ENCODE measurements at places on chromosomes 7 and 10. TPM values are rescaled to one million over a fixed set of nuclear protein-coding genes. Genes with fewer than 3 reads are reported as not detected.

DNA sequence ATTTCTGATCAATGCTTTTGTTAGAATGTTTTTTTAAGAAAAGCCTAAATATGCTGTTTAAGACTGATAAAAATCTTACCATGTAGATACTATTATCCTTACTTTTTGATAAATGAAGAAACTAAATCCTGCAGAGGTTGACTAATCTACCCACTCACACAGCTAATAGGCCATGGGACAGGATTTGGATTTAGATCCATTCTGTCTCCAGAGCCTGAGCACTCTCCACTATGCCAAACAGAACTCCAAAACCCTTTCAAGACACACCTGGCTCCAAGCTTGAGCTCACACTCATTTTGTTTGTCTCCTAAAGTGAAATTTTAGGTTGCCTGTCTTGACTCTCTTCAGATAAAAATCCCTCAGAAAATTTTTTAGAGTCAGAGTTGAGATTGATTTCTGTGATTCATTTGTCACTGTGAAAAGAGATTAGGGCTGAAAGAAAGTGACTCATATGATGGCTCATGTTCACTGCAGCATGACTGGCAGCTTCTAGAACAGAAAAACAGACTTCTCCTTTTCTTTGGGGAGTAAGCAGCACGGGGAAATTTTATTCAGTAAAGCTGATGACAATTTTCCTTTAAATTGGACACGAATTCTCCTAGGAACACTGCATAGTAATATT is 132.3 kb upstream of the POT1 start:
- no peaks in the 10 kb centered on the region for H3K27me3 ChIP-seq
- no peak for DNase-seq
- H3K36me3 ChIP-seq = no peaks in the 10 kb centered on the region
- no peaks in the 10 kb centered on the region for H3K4me1 ChIP-seq
- H3K27ac ChIP-seq = no peak overlapping the region

The CALHM3 gene
- not detected for total RNA-seq

- DNase-seq = no peak
- no peak overlapping the region for H3K27ac ChIP-seq
- H3K4me1 ChIP-seq = no peaks in the 10 kb centered on the region
- no peak overlapping the region for H3K4me3 ChIP-seq
- no peaks in the 10 kb centered on the region for H3K27me3 ChIP-seq
Measured at GRCh38 chr10:60082341-60082740, 176.0 kb upstream of the CCDC6 start.

DNA sequence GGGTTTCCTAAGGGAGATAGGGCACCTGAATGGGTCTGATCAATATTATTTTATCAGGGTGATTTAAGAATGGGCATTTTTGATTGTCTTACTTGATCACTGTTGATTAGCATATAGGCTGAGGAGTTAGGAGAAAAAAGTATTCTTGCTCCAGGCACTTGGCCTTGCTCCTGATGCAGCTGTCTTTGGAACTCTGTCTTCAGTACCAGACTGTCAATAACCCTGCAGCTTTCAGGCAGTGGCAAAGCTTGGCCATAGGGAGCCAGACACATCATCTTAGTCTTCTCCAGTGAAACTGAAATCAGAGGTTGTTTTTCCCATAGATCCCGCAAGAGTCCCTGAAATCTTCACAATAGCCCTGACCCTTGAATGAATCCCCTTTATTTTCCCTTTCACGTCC is 47.2 kb downstream of the EXOC4 start:
- no peak overlapping the region for H3K27ac ChIP-seq
- no peak for DNase-seq
- H3K4me3 ChIP-seq = no peak overlapping the region
- H3K27me3 ChIP-seq = no peaks in the 10 kb centered on the region
- H3K4me1 ChIP-seq = no peaks in the 10 kb centered on the region

DNA sequence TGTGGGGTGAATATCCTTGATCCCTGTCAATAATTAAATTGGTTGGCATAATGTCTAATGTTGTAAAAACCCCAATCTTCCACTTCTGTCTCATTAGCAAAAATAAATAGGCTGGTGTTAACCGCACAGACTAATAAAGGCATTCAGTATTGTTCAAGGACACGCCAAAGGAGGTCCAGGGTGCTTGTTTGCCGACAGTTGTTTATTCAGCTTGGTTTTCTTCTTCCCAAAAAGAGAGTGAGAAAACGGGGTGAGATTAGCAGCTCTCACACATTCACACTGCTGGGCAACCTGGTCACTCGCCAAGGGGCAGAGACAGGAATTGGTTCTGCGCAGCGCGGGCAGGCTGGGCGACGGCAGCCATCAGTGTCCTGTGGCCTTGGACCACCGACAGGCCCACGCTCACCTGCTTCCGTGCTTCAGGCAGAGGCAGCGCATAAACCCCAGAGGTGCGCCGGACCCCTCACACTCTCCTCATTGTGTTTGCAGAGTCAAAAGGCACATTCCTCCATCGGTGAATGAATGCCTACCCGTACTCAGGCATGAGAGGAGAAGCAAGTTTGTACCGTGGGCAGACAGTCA is 26.2 kb upstream of the LMBR1 start:
- no peaks in the 10 kb centered on the region for H3K4me1 ChIP-seq
- H3K27me3 ChIP-seq = no peaks in the 10 kb centered on the region
- H3K36me3 ChIP-seq = no peaks in the 10 kb centered on the region
- DNase-seq = no peak
- no peak overlapping the region for H3K27ac ChIP-seq
- no peak overlapping the region for H3K4me3 ChIP-seq

- no peak for DNase-seq
- H3K27ac ChIP-seq = no peak overlapping the region
- H3K27me3 ChIP-seq = no peaks in the 10 kb centered on the region
- no peaks in the 10 kb centered on the region for H3K36me3 ChIP-seq
- H3K4me3 ChIP-seq = no peak overlapping the region
Measured at GRCh38 chr7:108090791-108091460, 39.2 kb downstream of the LAMB4 start.

The MGAM2 gene
- total RNA-seq = 0.07 TPM

GRCh38 chr10:34504534-34504933 is 310.6 kb downstream of the PARD3 start:
- H3K27ac ChIP-seq = no peak overlapping the region
- no peak for DNase-seq
- H3K4me1 ChIP-seq = no peaks in the 10 kb centered on the region
- H3K4me3 ChIP-seq = no peak overlapping the region

GRCh38 chr7:11747715-11748485 is 84.1 kb downstream of the THSD7A start:
- H3K27me3 ChIP-seq = no peaks in the 10 kb centered on the region
- H3K4me3 ChIP-seq = no peak overlapping the region
- no peaks in the 10 kb centered on the region for H3K36me3 ChIP-seq
- no peaks in the 10 kb centered on the region for H3K4me1 ChIP-seq

- peaks cover 7% of the 10 kb centered on the region for H3K4me1 ChIP-seq
- peak overlapping the region; percentile 70 for H3K27ac ChIP-seq
- peak; percentile 72 for DNase-seq
- H3K36me3 ChIP-seq = no peaks in the 10 kb centered on the region
- H3K4me3 ChIP-seq = peak overlapping the region; percentile 7
Measured at GRCh38 chr10:122149561-122150505, 121.3 kb upstream of the BTBD16 start.

GRCh38 chr10:128210215-128211063 is 84.2 kb upstream of the MKI67 start:
- no peak overlapping the region for H3K27ac ChIP-seq
- peak; percentile 50 for DNase-seq
- no peaks in the 10 kb centered on the region for H3K4me1 ChIP-seq
- no peaks in the 10 kb centered on the region for H3K36me3 ChIP-seq
- H3K4me3 ChIP-seq = peak overlapping the region; percentile 27
- H3K27me3 ChIP-seq = no peaks in the 10 kb centered on the region

DNA sequence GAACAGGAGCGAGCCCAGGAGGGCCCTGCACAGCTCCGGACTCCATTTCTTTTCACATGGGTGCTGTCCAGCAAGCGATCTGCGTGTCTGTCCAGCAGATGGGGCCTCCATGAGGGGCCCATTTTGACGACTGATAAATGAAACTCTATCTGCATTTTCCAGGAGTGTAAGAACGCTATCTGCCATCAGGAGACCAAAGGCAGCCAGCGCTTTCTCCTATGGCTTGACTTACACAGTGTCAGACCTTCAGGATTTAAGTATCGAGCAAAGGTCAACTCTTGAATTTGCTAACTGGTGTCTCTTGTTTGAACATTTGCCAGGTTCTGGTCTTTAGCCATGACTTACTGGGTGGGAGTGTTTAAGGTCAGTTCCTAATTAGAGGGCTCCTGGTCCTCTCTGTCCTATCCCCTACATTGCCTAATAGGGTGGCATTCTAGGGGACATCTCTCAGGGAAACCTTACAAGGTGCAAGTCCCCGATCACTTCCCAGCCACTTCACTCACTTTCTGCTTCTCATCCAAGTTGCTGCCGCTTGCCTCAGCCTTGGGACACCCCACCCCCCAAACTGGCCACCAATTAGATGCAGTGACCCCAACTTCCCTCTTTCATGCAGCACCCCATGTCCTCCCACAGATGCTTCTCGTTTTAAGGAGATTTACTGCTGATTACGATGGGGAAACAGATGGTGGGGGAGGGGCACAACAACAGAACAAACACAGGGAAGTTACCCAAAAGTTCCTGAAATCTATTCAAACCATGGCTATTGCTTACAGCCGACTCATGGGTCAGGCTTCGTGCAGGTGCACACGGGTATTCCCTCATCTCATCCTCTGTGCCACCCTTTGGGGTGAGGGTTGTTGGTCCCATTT is 20.0 kb downstream of the VSIR start:
- no peaks in the 10 kb centered on the region for H3K27me3 ChIP-seq
- no peaks in the 10 kb centered on the region for H3K36me3 ChIP-seq
- H3K4me1 ChIP-seq = no peaks in the 10 kb centered on the region
- no peak for DNase-seq

The PPP1R3A gene
- total RNA-seq = not detected

The TSPAN13 gene
- 19.1 TPM for total RNA-seq

DNA sequence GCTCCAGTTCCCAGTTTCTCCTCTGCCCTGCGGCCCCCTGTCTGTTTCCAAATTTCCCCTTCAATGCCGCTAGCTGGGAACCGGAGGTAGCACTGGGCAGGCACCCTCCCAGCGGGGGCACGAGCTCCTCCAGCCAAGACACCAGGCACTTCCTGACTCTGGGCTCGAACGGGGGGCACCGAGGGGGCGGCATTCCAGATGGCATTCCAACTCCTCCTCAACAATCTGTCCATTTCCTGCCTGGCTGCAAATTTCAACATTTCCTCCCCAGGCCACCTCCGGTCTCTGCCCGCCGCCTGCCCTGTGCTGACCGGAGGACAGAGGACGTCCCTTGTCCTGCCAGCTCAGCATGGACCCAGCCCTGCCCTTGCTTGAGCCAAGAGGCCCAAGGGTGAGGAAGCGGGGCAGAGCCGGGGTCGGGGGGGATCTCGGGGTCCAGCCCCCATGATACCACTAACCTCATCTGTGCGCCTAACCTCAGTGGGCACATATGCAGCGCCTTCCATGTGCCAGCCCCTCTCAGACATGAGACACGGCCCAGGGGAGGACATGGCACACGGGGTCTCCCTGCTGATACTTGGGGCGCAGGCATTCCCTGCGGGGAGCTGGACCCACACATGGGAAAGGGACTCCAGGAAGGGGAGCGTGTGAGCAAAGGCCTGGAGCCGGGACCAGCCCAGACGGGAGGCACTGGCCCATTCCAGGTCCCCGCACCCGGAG is 58.0 kb downstream of the PDGFA start:
- H3K27me3 ChIP-seq = no peaks in the 10 kb centered on the region
- no peaks in the 10 kb centered on the region for H3K36me3 ChIP-seq
- H3K4me1 ChIP-seq = peaks cover 3% of the 10 kb centered on the region
- H3K27ac ChIP-seq = no peak overlapping the region

- H3K27ac ChIP-seq = no peak overlapping the region
- no peaks in the 10 kb centered on the region for H3K36me3 ChIP-seq
- no peak overlapping the region for H3K4me3 ChIP-seq
- no peaks in the 10 kb centered on the region for H3K4me1 ChIP-seq
Measured at GRCh38 chr7:31735991-31736982, 49.3 kb downstream of the PPP1R17 start.

DNA sequence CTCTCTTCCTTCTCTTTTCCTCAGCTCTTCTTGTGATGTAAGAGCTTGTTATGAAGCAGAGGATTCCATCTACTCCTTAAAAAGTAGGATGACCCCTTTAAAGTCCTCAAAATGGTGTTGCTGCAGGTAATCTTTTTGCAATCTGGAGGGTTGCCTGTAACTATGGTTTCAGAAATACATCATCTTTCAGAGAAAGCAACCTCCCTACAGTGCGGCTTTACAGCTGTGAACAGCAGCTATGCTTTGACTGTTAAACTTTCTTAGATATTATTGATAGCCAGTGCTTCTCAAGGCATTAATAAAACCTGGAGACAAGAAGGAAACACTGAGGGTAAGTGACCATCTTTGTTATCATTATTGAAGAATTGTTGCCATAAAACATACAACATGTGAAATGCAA is 86.6 kb upstream of the MDFIC start:
- H3K36me3 ChIP-seq = no peaks in the 10 kb centered on the region
- no peak overlapping the region for H3K4me3 ChIP-seq
- H3K27ac ChIP-seq = no peak overlapping the region

The PMS2 gene
- 21.8 TPM for total RNA-seq

The VAX1 gene
- not detected for total RNA-seq

- no peaks in the 10 kb centered on the region for H3K27me3 ChIP-seq
- H3K27ac ChIP-seq = peak overlapping the region; percentile 62
- no peaks in the 10 kb centered on the region for H3K4me1 ChIP-seq
Measured at GRCh38 chr7:8205537-8205936, 56.4 kb downstream of the ICA1 start.

GRCh38 chr7:132249256-132249971 is 326.9 kb downstream of the PLXNA4 start:
- no peaks in the 10 kb centered on the region for H3K36me3 ChIP-seq
- no peak for DNase-seq
- H3K4me1 ChIP-seq = no peaks in the 10 kb centered on the region
- no peaks in the 10 kb centered on the region for H3K27me3 ChIP-seq
- H3K4me3 ChIP-seq = no peak overlapping the region

- no peak for DNase-seq
- no peak overlapping the region for H3K27ac ChIP-seq
- H3K4me1 ChIP-seq = no peaks in the 10 kb centered on the region
- no peaks in the 10 kb centered on the region for H3K36me3 ChIP-seq
Measured at GRCh38 chr7:86933295-86933845, 126.1 kb downstream of the ELAPOR2 start.

The SUN3 gene
- total RNA-seq = not detected

GRCh38 chr7:141012696-141013344 is 1.9 kb downstream of the MRPS33 start:
- no peak overlapping the region for H3K27ac ChIP-seq
- DNase-seq = no peak
- no peak overlapping the region for H3K4me3 ChIP-seq

DNA sequence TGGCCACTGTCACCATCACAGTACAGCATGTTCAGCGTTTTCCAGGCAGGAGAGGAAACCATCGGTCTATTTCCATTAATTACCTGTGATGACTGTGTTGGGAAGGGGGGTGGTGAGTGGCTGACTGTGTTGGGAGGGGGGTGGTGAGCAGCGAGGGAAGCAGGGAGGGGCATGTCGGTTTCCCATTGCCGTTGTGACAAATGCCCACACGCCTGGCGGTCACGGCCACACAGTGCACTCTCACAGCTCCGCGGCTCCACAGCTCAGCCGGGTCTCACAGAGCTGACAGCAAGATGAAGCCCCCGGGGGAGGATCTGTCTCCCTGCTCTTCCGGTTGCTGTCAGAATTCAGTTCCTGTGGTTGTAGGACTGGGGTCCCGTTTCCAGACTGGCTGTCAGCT is 39.0 kb downstream of the AP5Z1 start:
- no peak overlapping the region for H3K4me3 ChIP-seq
- H3K27ac ChIP-seq = no peak overlapping the region
- no peaks in the 10 kb centered on the region for H3K36me3 ChIP-seq
- no peaks in the 10 kb centered on the region for H3K4me1 ChIP-seq

GRCh38 chr10:17861760-17862159 is 52.6 kb downstream of the MRC1 start:
- H3K4me3 ChIP-seq = no peak overlapping the region
- DNase-seq = no peak
- no peaks in the 10 kb centered on the region for H3K27me3 ChIP-seq

Measured in uterus (tissue), 4 donors.